ENCODE measurements at places on chromosomes 1 and 21. TPM values are rescaled to one million over a fixed set of nuclear protein-coding genes. Genes with fewer than 3 reads are reported as not detected.

DNA sequence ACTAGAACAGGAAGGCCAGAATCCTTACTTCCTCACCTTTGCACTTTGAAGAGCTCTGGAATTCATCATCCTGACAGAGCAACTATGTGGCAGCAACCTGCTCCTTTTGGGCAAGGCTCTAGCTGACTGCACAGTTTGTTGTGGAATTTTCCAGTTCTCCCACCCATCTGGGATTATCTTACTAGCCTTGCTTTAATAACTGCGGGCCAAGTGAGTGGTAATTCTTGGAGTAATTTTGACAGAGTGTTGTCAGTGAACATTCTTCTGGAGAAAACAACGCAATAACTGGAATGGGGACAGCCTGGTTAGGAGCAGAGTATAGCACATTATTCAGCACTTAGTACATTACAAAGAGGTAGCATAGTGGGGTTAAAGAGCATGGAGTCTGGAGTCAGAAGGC, 75.3 kb downstream of the NTMT2 start:
- H3K27me3 ChIP-seq, result no peaks in the 10 kb centered on the region
- no peak for DNase-seq
- H3K4me3 ChIP-seq, result no peak overlapping the region

- peaks cover 55% of the 10 kb centered on the region for H3K36me3 ChIP-seq
- peaks cover 4% of the 10 kb centered on the region for H3K4me1 ChIP-seq
- no peak overlapping the region for H3K27ac ChIP-seq
- H3K27me3 ChIP-seq, result no peaks in the 10 kb centered on the region
- DNase-seq, result no peak
These were observed 8.1 kb upstream of the SRM start for GRCh38 chr1:11067716-11068599.

The ARHGAP29 gene
- not detected for total RNA-seq

DNA sequence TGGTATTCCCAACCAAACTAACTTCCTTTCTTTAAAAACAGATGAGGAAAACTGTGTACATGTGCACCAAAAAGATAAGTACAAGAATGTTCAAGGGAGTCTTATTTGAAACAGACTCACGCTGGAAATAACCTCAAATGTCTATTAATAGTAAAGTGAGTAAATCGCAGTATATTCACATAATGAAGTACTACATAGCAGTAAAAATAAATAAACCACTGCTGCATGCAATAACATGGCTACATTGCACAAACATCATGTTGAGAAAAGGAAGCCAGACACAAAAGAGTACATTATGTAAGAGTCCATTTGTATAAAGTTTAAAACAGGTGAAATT, 5.2 kb upstream of the DENND2D start:
- peaks cover 49% of the 10 kb centered on the region for H3K4me1 ChIP-seq
- H3K36me3 ChIP-seq, result no peaks in the 10 kb centered on the region
- DNase-seq, result no peak
- H3K27me3 ChIP-seq, result no peaks in the 10 kb centered on the region
- no peak overlapping the region for H3K27ac ChIP-seq

DNA sequence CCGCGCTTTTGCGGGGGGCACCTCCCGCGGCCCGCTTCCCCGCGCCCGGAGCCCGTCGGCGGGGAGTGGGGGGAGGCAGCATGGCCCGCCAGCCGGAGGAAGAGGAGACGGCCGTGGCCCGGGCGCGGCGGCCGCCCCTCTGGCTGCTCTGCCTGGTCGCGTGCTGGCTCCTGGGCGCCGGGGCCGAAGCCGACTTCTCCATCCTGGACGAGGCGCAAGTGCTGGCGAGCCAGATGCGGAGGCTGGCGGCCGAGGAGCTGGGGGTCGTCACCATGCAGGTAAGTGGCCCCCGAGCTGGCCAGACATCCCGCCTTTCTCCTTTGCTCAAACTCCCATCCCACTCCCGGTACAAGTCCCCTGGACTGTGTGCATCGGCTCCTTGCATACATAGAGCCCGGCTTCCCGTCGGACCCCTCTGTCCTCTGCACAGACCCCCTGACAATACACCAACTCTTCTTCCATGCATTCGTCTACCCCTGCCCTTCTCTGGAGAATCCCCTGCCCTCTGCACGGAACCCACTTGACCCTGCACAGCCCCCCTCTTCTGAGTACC, 812 bp downstream of the CACHD1 start:
- no peaks in the 10 kb centered on the region for H3K4me1 ChIP-seq
- peak overlapping the region; percentile 26 for H3K4me3 ChIP-seq
- no peaks in the 10 kb centered on the region for H3K36me3 ChIP-seq
- no peak overlapping the region for H3K27ac ChIP-seq

GRCh38 chr1:215507119-215507518, 60.0 kb upstream of the KCTD3 start:
- H3K4me3 ChIP-seq, result no peak overlapping the region
- H3K27ac ChIP-seq, result no peak overlapping the region
- no peaks in the 10 kb centered on the region for H3K27me3 ChIP-seq

- H3K27ac ChIP-seq, result no peak overlapping the region
- no peaks in the 10 kb centered on the region for H3K4me1 ChIP-seq
- no peaks in the 10 kb centered on the region for H3K36me3 ChIP-seq
- no peak overlapping the region for H3K4me3 ChIP-seq
- H3K27me3 ChIP-seq, result no peaks in the 10 kb centered on the region
- no peak for DNase-seq
These were observed 57.5 kb downstream of the AK5 start for GRCh38 chr1:77339326-77339725.

The CR1L gene
- total RNA-seq, result not detected

The AGTRAP gene
- 9.7 TPM for total RNA-seq

The GNAT2 gene
- 0.53 TPM for total RNA-seq

- H3K4me3 ChIP-seq, result no peak overlapping the region
- H3K27me3 ChIP-seq, result no peaks in the 10 kb centered on the region
- no peaks in the 10 kb centered on the region for H3K4me1 ChIP-seq
These were observed 18.1 kb upstream of the IRF2BP2 start for GRCh38 chr1:234628089-234628488.

- H3K4me3 ChIP-seq, result no peak overlapping the region
- H3K27ac ChIP-seq, result no peak overlapping the region
- no peak for DNase-seq
- peaks cover 20% of the 10 kb centered on the region for H3K4me1 ChIP-seq
- H3K27me3 ChIP-seq, result no peaks in the 10 kb centered on the region
- H3K36me3 ChIP-seq, result no peaks in the 10 kb centered on the region
These were observed 3.2 kb upstream of the C1orf74 start for GRCh38 chr1:209787551-209787950.

- H3K27me3 ChIP-seq, result no peaks in the 10 kb centered on the region
- no peak overlapping the region for H3K27ac ChIP-seq
- H3K36me3 ChIP-seq, result no peaks in the 10 kb centered on the region
- no peak for DNase-seq
These were observed 69.0 kb downstream of the PGM1 start for GRCh38 chr1:63662056-63662836.

DNA sequence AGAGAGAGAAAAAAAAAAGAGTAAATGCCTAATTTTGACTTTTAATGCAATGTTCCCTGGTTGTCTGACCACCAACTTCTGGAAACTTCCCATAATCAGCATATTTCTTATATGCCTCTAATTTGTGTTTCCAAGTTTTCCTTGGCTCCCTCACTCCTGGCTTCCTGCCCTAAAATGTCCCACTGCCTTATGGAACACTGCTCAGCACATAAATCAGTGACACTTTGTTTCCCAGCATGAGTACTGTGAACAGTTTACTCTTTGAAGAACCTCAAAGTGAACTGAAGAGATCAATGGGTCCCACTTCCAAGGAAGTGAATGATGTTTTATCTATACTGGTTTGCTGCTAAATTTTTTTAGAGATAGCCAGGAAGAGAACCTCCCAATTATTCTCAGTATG, 271.3 kb upstream of the PRMT6 start:
- H3K4me3 ChIP-seq, result no peak overlapping the region
- H3K27me3 ChIP-seq, result no peaks in the 10 kb centered on the region
- no peaks in the 10 kb centered on the region for H3K4me1 ChIP-seq
- no peak overlapping the region for H3K27ac ChIP-seq
- H3K36me3 ChIP-seq, result no peaks in the 10 kb centered on the region

The LRRC39 gene
- total RNA-seq, result 0.53 TPM

The GJB3 gene
- total RNA-seq, result not detected

DNA sequence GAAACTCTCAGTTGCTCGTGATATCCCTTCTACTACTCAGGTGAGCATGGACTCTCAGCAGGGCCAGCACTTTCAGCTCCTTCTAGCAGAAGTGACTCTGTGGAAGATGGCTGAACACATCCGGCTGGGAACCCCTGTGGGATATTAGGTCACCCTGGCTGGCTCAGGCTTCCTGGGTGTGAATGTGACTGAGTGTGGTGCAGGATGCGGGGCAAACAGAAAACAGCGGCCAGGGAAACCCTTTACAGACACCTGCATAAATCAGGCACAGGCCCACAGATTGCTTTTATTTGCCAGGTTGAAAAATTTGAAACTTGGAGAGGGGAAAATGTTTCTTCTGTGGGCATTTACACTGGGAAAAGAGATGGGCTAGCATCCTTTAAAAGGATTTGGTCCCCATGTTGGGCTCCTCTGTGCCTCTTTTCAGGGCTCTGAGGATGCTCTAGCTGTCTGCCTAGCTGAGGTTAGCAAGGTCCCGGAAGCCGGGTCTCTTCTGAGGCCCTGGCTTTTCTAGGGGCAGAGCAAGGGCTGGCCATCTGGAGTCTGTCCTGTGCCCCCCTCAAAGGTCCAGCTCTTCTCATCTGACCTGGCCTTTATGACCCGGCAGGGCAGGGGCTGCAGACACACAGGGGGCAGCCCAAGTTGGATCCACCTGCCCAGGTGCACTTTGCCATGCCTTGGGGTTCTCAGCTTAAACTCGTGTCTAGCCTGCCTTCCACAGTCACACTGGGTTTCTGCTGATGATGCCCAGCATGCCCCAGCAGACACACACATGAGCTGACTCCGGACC, 243.0 kb downstream of the SIPA1L2 start:
- H3K27me3 ChIP-seq, result no peaks in the 10 kb centered on the region
- no peaks in the 10 kb centered on the region for H3K36me3 ChIP-seq
- no peak for DNase-seq

Measured in CD8-positive, alpha-beta memory T cell (primary cell).